ENCODE measurements at places on chromosomes 3 and 15. TPM values are rescaled to one million over a fixed set of nuclear protein-coding genes. Genes with fewer than 3 reads are reported as not detected.

Gene IGSF11
- total RNA-seq: 1.2 TPM

- no peak for DNase-seq
These were observed 9.6 kb upstream of the TIPARP start for GRCh38 chr3:156664831-156665178.

DNA sequence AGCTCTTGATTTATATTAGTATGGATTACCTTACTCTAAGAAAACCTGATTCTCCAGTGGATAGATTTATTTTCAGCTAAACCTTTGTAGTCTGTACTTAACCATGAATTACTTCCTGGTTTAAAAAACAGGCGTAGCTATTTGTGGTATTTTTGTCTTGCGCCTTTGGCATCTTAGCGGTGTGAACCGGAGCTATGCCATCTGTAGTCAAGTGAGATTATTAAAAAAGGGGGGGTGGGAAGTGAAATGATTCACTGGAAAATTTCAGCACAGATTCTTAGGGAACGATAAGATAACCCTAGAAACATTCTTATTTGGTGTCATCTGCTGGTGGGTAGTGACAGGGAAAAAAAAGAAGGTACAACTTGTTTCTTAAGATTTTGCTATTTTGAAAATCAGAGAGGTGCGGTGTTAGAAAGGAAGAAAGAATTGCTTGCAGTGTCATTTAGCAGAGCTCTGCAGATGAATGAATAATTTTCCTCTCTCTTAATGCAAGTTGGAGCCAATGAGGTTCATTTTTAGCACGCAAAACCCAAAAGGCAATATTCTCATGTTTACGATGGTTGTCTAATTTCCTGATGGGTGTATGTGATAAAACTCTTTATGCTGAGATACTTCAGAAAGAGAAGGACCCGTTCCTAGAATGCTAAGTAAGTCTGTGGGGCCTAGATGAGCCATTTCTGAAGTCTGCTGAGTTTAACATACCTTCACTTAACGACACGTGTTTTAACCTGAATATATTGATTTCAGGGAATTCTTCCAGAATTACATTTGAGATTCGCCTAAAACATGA, 44.0 kb downstream of the PSMD6 start:
- DNase-seq: peak; percentile 37

DNA sequence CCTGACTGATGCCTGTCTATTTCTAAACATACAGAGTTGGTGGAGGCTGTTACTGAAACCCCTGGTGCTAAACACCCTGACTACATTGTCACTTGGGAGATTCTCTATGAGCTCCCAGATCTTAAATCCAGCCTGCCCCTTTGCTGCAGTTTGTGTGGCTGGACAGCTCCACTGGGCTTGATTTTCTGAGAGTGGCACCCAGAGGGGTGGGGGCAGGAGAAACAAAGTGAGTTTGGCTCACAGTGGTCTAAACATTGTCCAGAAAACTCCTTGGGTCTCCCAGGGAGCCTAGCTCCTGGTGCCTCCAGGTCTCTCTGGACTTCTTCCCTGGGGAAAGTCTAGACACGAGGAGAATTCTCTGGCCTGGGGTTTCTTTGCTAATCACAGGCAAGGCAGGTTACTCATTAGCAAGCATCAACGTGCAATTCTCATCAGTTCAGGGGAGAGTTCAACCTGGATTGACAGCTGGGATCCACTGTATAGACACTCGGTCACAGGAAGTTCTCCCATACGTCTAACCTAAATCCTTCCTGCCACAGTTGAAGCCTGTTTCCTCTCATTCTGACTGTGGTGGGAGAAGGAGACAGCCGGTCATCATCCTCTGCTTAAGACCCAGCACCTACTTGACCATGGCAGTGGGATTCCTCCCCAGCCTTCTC, 7.1 kb upstream of the DLL4 start:
- no peak for DNase-seq

DNA sequence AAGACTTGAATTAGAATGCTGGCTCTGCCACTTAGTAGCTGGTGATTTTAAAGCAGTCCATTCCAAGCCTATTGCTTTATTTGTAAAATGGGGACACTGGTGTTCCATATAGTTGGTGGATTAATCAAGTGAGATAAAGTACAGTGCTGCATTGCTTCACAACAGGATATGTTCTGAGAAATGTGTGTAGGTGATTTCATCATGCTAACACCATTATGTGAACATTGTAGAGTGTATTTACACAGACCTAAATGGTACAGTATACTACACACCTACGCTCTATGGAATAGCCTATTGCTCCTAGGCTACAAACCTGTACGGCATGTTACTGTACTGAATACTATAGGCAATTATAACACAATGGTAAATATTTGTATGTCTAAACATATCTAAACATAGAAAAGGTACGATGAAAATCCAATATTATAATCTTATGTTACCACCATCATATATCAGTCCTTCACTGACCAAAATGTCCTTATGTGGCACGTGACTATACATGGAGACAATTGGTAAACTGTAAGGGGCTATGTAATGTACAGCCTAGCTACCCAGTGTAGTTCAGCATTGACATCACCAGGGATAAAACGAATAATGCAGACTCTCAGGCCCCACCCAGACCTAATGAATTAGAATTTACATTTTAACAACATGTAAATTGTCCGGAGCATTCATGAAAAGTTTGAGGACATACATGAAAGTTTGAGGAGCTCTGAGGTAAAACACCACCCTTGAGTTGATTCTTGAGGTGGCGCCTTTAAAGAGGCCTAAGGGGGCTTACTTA, 121.4 kb upstream of the BFSP2 start:
- no peak for DNase-seq

DNA sequence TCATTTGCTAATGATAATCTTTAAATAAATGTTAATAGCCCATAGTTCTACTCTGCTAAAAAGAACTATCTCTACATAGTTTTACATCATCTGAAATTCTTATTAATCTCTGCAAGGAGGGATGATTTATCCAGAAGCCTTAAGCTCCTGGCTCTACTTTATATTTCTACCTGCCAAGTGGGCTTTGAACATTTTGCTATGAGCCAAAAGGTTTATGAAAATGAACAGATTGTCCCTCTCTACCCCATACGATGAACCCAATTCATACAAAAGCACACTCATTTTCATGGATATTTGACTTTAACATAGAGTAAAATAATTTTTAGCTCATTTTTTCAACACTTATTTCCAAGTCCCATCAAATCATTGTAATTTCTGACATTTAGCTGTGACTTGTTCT, 611.0 kb downstream of the NSUN3 start:
- DNase-seq: no peak

DNA sequence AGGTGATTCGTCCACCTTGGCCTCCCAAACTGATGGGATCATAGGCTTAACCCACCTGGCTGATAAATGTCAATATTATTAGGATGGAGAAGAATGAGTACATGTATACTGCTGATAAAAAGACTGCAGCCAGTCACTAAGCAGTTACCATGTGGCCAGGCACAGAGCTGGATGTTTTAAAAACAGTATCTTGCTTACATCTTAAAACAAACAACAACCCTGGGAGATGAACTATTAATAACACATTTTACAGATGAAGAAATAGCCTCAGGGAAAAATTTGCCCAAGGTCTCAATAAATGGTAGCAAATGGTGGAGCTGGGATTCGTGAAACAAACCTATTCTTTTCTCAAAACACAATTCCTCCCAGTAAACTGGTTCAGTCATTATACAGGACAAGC, 18.1 kb downstream of the IL17RD start:
- DNase-seq: no peak
